ENCODE measurements at places on chromosomes 2 and 18. TPM values are rescaled to one million over a fixed set of nuclear protein-coding genes. Genes with fewer than 3 reads are reported as not detected.
A peak's percentile ranks its signal among the peaks of the same experiment; 100 is the strongest.

Gene GREB1
- total RNA-seq: 143 TPM

Gene SIX3
- not detected for total RNA-seq

Gene POMC
- total RNA-seq: 0.54 TPM

Gene FARP2
- 34.4 TPM for total RNA-seq

Gene ACTR3
- total RNA-seq: 172 TPM

DNA sequence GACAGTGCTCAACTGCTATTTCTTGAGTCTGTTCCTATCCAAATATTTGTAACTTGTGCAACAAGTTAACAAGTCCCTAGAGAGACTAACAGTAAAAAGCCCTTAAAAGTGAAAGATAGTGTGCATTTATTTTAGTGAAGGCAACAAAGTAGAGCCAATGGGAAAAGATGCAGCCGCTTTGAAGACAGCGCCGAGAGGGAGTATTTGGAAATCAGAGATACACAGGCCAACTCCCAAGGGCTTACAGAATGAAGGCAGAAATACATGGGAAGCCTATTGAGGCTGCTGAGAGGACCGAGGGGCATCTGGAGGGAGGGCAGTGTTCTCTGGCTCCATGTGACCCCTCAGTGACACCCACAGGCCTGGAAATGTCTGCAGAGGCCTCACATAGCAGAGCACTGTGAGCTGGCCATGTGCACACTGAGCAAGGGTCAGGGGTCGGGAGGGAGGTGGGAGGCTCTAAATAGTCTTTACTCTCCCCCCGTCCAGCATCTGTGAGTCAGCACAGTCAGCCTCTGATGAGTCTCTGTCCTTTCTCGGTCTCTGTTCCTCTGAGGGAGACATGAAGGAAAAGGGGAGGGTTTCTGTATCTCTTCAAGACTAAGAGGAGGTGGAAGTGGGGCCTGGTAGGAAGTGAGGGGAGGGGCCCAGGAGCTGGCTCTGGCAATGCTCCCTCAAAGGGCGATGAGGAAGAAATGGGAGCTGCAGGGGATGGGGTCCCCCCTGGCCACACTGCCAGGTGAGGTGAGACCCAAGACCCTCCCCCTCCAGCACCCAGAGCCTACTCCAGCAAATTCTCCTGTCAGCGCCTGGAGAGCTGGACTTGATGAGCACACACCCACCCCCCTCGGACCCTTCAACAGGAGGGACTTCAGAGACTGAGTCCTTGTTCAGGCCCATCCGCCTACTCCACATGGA lies 133.6 kb downstream of the SP3 start:
- peak overlapping the region; percentile 15 for H3K4me3 ChIP-seq
- DNase-seq: peak; percentile 47
- H3K36me3 ChIP-seq: peaks cover 6% of the 10 kb centered on the region
- H3K27me3 ChIP-seq: no peaks in the 10 kb centered on the region
- peaks cover 46% of the 10 kb centered on the region for H3K4me1 ChIP-seq

- DNase-seq: no peak
- no peak overlapping the region for H3K27ac ChIP-seq
- no peaks in the 10 kb centered on the region for H3K4me1 ChIP-seq
- no peak overlapping the region for H3K4me3 ChIP-seq
- no peaks in the 10 kb centered on the region for H3K36me3 ChIP-seq
- peaks cover 2% of the 10 kb centered on the region for H3K27me3 ChIP-seq
Measured at GRCh38 chr2:56444339-56444738, 260.5 kb downstream of the CCDC85A start.

DNA sequence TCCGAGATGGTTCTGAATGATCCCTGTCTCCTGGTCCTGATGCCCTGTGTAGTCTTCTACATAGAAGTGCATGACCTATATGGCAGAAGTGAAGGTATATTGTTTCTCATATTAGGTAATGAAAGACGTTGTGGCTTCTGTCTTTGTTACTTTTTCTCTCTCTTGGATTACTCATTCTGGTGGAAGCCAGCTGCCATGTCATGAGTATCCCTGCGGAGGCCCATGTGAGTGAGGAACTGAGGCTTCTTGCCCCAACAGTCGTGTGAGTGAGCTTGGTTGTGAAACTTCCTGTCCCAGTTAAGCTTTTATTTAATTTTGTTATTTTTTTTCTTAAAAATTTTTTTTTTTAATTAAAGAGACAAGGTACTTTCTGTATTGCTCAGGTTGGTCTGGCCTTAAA lies 134.7 kb downstream of the UBR3 start:
- peaks cover 14% of the 10 kb centered on the region for H3K36me3 ChIP-seq
- no peaks in the 10 kb centered on the region for H3K4me1 ChIP-seq
- H3K4me3 ChIP-seq: no peak overlapping the region
- H3K27ac ChIP-seq: no peak overlapping the region
- no peaks in the 10 kb centered on the region for H3K27me3 ChIP-seq

GRCh38 chr2:20672201-20672951 lies 5.4 kb downstream of the GDF7 start:
- H3K4me3 ChIP-seq: peak overlapping the region; percentile 44
- no peak overlapping the region for H3K27ac ChIP-seq
- H3K4me1 ChIP-seq: peaks cover 9% of the 10 kb centered on the region
- H3K27me3 ChIP-seq: peaks cover 93% of the 10 kb centered on the region
- no peaks in the 10 kb centered on the region for H3K36me3 ChIP-seq

DNA sequence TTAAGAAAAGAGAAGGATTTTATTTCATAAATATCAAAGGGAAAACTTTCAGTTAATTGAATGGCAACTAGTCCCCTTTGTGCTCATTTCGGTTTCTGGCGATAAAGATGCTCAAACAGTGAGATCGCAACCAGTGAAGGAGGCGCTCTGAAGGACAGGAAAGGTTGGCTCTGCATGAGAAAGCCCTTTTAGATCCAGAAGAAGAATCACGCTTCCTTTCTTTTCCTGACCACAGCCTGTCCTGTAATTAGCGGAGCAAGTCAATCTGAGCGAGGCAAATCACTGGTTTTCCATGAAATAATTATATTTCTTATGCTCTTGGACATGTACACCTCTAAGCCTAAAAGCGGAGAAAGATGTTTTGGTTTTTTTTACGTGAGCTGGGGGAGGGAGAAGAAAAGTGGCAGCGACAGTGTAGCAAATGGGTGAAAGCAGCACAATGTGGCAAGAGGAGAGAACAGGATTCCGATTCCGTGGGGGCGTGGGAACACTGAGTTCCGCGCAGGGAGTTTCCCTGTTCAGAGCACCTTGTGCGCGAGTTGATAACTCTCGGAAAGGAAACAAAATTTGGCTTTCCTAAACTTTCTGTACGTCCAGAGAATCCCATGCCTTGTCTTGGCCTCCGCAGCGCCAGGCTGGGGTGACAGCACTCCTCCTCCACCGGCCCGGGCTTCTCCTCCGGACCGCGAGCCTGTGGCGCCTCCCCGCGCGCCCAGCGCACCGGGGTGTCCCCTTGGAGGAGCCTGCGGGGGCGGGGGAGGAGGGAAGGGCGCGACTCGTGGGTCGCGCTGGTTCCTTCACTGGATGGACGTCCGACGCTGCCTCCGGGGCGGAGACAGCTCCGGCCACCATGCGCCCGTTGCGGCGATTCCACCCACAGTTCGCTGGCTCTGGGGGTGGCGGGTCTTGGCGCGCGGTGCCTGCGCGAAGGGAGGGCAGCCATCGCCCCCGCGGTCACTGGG lies 620 bp upstream of the SLC9A2 start:
- peak overlapping the region; percentile 90 for H3K4me3 ChIP-seq
- DNase-seq: peak; percentile 23
- no peak overlapping the region for H3K27ac ChIP-seq

- H3K4me3 ChIP-seq: no peak overlapping the region
- DNase-seq: no peak
- H3K36me3 ChIP-seq: no peaks in the 10 kb centered on the region
Measured at GRCh38 chr2:76281156-76281841, 570.6 kb upstream of the GCFC2 start.

DNA sequence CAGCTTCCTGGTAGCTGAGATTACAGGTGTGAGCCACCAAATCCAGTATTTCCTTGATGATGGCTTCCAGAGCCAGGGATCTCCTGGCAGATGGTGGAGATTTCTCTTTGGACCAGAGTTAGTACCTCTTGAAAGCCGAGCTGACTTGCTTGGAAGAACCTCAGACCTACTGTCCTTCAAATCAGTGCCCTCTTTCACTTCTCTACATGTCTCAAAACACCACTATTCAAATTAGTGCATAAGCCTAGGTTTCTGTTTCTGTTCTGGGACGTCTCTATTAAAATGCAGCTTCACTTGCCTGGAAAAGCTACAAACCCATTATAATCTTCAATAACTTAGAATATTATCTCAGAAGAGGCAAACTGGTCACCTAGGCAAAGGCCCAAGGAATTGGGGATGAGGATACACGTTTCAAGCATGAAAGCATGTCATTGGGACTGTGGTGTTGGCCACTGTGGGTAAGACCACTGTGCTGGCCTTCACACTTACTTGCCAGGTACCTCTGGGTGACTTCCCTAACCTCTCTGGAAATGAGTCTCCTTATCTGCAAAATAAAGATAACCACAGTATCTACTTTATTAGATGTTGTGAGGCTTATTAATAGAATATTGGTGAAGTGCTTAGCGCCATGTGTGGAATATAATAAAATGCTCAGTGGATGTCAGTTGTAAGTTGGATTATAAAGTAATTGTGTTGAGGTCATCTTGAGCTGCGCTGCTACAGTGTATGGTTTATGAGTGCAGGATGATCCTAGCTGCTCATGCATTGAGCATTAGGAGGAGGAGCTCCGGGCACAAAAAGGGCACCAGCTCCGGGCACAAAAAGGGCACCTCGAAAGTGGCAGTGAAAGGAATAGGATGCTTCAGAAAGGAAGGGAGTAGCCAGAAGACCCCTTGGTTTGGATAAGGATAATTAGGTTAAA lies 84.5 kb downstream of the DOCK10 start:
- peak overlapping the region; percentile 27 for H3K4me3 ChIP-seq
- no peaks in the 10 kb centered on the region for H3K27me3 ChIP-seq
- peaks cover 6% of the 10 kb centered on the region for H3K36me3 ChIP-seq
- no peak for DNase-seq
- peak overlapping the region; percentile 96 for H3K27ac ChIP-seq
- H3K4me1 ChIP-seq: peaks cover 53% of the 10 kb centered on the region

- H3K27me3 ChIP-seq: no peaks in the 10 kb centered on the region
- no peaks in the 10 kb centered on the region for H3K36me3 ChIP-seq
- H3K27ac ChIP-seq: no peak overlapping the region
- H3K4me1 ChIP-seq: peaks cover 8% of the 10 kb centered on the region
Measured at GRCh38 chr18:41695441-41695840, 259.6 kb upstream of the PIK3C3 start.

- H3K4me3 ChIP-seq: no peak overlapping the region
- no peaks in the 10 kb centered on the region for H3K4me1 ChIP-seq
- DNase-seq: no peak
Measured at GRCh38 chr2:38619458-38620164, 16.9 kb upstream of the HNRNPLL start.

GRCh38 chr18:2569338-2570207 lies 1.7 kb downstream of the METTL4 start:
- H3K27me3 ChIP-seq: no peaks in the 10 kb centered on the region
- DNase-seq: no peak
- peaks cover 31% of the 10 kb centered on the region for H3K4me1 ChIP-seq
- H3K27ac ChIP-seq: no peak overlapping the region

- H3K4me1 ChIP-seq: no peaks in the 10 kb centered on the region
- DNase-seq: no peak
- H3K36me3 ChIP-seq: no peaks in the 10 kb centered on the region
- H3K27ac ChIP-seq: no peak overlapping the region
- H3K4me3 ChIP-seq: no peak overlapping the region
Measured at GRCh38 chr2:220279840-220280239, 652.4 kb downstream of the SLC4A3 start.

DNA sequence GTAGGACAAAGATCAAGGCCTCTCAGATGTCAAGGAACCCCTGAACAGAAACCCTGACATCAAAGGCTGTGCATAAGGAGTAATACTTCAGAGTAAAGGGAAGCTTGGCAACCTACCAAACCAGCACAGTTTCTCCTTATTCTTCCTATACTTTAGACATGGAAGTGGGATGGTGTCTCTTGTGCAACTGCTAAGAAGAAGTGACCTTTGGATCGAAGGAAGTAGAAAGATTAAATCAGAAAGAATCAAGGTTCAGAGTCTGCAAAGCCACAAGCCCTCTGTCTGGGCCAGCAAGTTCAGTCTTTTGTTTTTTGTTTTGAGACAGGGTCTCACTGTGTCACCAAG lies 66.2 kb upstream of the SLC39A10 start:
- no peak overlapping the region for H3K4me3 ChIP-seq
- H3K36me3 ChIP-seq: no peaks in the 10 kb centered on the region
- no peaks in the 10 kb centered on the region for H3K4me1 ChIP-seq
- H3K27me3 ChIP-seq: no peaks in the 10 kb centered on the region
- DNase-seq: no peak

DNA sequence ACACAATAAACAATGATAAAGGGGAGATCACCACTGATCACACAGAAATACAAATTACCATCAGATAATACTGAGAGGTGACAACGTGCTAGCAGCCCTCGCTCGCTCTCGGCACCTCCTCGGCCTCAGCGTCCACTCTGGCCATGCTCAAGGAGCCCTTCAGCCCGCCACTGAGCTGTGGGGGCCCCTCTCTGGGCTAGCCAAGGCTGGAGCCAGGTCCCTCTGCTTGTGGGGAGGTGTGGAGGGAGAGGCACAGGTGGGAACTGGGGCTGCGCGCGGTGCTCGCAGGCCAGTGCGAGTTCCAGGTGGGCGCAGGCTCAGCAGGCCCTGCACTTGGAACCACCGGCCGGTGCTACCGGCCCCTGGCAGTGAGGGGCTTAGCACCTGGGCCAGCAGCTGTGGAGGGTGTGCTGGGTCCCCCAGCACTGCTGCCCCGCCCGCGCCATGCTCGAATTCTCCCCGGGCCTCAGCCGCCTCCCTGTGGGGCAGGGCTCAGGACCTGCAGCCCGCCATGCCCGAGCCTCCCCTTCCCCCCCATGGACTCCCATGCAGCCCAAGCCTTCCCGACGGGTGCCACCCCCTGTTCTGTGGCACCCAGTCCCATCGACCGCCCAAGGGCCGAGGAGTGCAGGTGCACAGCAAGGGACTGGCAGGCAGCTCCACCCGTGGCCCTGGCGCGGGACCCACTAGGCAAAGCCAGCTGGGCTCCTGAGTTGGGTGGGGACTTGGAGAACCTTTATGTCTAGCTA lies 340.0 kb upstream of the GULP1 start:
- no peaks in the 10 kb centered on the region for H3K27me3 ChIP-seq
- H3K4me1 ChIP-seq: peaks cover 6% of the 10 kb centered on the region
- no peak overlapping the region for H3K27ac ChIP-seq
- DNase-seq: no peak
- no peak overlapping the region for H3K4me3 ChIP-seq
- peaks cover 8% of the 10 kb centered on the region for H3K36me3 ChIP-seq

DNA sequence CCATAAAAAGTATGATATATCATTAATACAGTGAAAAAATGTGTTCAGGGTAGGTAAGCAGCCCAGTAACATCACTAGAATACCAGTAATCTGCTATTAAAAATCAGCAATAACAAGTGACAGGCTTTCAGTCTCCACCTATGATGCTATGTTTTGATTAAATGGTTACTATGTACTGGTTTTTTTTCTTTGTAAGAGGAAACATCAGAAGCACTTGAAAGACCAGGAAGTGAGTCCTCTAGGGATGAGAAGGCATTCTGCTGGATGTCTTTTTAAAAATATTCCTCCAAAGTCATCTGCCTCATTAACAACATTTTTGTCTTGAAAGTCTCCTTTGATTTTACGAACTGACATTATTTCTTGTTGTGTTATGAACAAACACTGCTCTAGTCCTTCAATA lies 136.0 kb upstream of the FAM98A start:
- H3K4me1 ChIP-seq: peaks cover 6% of the 10 kb centered on the region
- peaks cover 4% of the 10 kb centered on the region for H3K36me3 ChIP-seq
- H3K27ac ChIP-seq: no peak overlapping the region
- H3K4me3 ChIP-seq: no peak overlapping the region
- no peak for DNase-seq
